ENCODE measurements at places on chromosomes 6 and 20.
A peak's percentile ranks its signal among the peaks of the same experiment; 100 is the strongest.

GRCh38 chr20:41245086-41245707, 72.3 kb downstream of the ZHX3 start:
- DNase-seq, result no peak

GRCh38 chr20:51014797-51015722, 7.8 kb downstream of the KCNG1 start:
- no peak for DNase-seq

DNA sequence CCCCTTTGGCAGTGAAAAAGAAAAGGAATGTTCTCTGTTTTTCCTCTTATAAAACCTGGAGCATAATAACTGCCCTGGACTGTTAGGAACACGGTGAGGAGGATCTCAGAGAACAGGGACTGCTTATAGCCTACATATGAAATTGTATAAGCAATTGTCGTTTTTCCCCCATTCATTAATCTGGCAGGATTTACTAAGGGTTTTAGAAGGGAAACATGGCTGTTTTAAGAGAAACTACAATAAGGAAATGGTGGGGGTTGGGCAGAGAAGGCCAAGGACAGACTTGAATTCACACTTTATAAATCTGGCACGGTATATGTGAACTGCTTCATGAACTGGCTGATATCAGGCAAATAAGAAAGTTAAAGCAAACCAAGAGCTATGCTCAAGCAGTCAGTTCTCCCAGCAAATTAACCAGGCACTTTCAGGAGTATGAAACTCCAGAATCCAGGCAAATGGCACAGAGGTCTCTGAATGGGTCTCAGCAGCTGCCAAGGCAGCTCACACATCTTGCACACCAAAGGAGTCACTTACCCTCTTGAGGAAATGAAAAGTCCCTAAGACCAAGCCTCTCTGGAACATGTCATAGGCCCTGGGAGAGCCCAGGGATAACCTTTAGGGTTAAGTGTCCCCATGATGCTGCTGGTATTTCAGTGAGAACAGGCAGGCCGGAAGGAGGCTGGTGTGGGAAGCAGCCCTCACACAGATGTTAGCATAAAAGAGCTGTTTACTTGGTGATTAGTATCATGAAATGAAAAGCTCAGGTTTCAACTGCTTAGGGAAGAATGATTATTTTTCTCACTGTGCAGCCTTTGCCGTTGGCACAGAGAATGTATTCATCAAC, 260.5 kb upstream of the MARCKS start:
- DNase-seq, result no peak

- no peak for DNase-seq
Measured at GRCh38 chr6:137409266-137409777, 84.9 kb downstream of the OLIG3 start.

DNA sequence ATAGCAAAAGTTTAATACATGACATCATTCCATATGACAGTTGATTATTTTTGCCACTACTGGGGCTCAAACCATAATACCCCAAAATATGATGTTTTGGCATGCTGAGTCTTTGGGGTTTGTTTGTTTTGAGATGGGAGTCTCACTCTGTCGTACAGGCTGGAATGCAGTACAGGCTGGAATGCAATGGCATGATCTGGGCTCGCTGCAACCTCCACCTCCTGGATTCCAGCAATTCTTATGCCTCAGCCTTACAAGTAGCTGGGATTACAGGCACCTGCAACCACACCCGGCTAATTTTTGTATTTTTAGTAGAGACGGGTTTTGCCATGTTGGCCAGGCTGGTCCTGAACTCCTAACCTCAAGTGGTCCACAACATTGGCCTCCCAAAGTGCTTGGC, 1.3 kb upstream of the MRS2 start:
- no peak for DNase-seq

- DNase-seq, result no peak
Measured at GRCh38 chr6:76703786-76704185, 631.3 kb upstream of the IMPG1 start.

GRCh38 chr6:43635387-43636307, at the start of gene MAD2L1BP:
MAD2L1BP (plus strand) TSS chr6:43635840; CDS start chr6:43635876, 36 bp downstream.
- peak; percentile 79 for DNase-seq

- no peak for DNase-seq
Measured at GRCh38 chr6:54419885-54420284, 111.6 kb downstream of the TINAG start.

- DNase-seq, result no peak
Measured at GRCh38 chr6:128098000-128098581, 197.2 kb upstream of the THEMIS start.

- DNase-seq, result no peak
Measured at GRCh38 chr6:159577564-159577963, 115.5 kb downstream of the SOD2 start.

DNA sequence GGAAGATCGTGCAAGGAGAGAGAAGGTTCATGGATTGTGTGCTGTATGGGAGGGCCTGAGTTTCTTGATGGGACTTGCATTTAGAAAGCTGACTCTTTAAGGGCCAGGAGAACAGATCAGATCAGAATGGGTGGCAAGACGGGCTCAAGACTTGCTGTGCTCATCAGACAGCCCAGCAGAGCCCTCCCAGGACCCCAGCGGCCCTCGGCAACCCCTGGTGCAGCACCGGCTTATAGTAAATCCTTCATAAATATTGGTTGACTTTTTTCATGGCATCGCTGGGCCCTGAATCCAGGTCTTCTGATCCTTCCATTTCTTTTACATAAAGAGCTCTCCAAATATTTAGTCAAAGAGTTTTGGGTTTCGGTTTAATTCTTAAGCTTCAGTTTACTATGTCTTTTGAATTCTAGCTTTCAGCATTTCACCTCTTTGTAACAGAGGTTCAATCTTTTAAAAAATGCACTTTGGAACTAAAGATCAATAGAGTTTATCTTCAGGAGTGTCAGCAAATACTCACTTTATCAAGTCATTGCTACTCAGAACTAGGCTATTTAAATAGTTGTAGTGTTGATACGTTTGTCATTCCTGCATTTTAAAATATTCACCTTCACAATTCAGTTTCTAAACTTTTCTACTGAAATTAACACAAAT, 205.6 kb downstream of the ZDHHC14 start:
- DNase-seq, result no peak

DNA sequence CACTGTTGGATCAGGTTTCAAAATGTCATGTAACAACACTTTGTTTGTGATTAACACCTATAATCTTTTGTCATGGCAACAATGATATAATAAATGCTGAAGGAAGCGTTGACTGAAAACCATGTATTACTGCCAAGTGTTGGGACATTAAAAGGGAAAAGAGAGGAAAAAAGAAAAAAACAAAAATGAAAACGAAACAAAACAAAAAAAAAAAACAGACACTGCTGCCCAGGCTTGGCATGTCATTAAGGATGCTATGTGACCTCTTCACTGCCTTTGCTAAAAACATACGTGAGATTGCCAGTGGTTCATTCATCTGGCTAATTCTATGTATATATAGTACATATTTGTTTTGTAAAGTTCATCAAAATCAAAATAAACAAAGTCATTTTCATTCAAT, 516.7 kb upstream of the RNF217 start:
- no peak for DNase-seq

GRCh38 chr6:85469276-85470022, 19.6 kb downstream of the NT5E start:
- no peak for DNase-seq

All from stimulated activated CD4-positive, alpha-beta T cell treated with anti-CD3 and anti-CD28 coated beads, Interleukin-12 subunit alpha, Interleukin-12 subunit beta, amount 100 ng/mL, for 4 hours (primary cell).